ENCODE measurements at places on chromosomes 5 and 9. TPM values are rescaled to one million over a fixed set of nuclear protein-coding genes. Genes with fewer than 3 reads are reported as not detected.

Gene PSMD5
- total RNA-seq, result 67.9 TPM

Gene MUSK
- not detected for total RNA-seq

Gene TAS2R1
- not detected for total RNA-seq

Gene SUSD1
- total RNA-seq, result 6.4 TPM

Gene MCIDAS
- total RNA-seq, result not detected

Gene SLC28A3
- 0.37 TPM for total RNA-seq

- DNase-seq, result no peak
- peaks cover 16% of the 10 kb centered on the region for H3K4me1 ChIP-seq
- peaks cover 13% of the 10 kb centered on the region for H3K27me3 ChIP-seq
- H3K4me3 ChIP-seq, result no peak overlapping the region
Observed at GRCh38 chr9:109476642-109477257, 21.4 kb downstream of the PTPN3 start.

- no peak overlapping the region for H3K4me3 ChIP-seq
- peaks cover 15% of the 10 kb centered on the region for H3K27me3 ChIP-seq
- H3K36me3 ChIP-seq, result no peaks in the 10 kb centered on the region
Observed at GRCh38 chr5:61637566-61637965, 305.5 kb downstream of the ZSWIM6 start.

DNA sequence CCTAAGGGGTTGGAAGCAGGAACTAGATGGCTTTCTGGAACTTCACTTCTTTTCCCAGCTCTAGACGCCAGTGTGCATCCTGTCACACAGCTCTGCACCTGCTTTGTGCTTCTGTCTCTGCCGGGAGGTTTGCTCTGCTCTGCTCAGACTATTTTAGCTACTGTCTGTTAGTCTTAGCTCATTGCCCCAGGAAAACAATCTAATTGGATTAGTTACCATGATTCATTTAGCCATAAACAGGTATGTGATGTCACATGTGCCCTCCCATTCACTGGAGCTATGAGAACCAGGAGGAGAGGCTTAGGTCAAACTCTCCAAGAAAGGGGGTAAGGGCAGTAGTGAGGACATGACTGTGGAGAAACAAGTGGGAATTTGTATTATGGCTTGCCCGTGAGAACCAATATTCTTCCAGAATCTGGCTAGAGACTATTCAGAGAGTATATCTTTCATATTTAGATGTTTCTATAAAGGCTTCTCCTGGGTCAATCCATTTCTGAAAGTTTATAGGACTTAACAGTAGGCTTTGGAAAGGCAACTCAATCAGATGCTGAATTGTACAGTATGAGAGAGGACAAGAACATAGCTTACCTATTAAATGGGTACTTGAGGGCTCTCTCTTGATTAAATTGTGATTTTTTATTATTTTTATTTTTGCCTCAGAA is 22.4 kb upstream of the NREP start:
- H3K27ac ChIP-seq, result no peak overlapping the region
- no peaks in the 10 kb centered on the region for H3K36me3 ChIP-seq
- peaks cover 40% of the 10 kb centered on the region for H3K27me3 ChIP-seq
- no peak overlapping the region for H3K4me3 ChIP-seq
- DNase-seq, result no peak

DNA sequence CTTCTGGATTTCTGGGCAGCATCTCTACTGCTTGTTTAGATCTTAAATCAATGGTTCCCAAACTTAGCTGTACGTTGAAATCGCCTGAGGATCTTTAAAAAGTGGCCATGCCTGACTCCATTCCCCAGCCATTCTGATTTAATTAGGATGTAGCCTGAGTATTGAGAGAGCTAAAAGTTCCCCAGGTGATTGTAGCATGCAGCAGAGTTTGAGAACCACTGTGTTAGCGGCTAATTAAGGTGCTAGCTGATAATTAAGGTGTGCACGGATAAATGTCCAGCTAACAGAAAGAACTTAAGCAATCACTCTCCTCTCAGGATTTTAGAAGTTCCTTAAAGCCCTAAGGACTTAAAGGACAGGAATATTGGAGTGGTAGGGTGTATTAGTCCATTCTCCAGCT is 89.1 kb downstream of the NMUR2 start:
- no peaks in the 10 kb centered on the region for H3K27me3 ChIP-seq
- H3K4me1 ChIP-seq, result no peaks in the 10 kb centered on the region
- H3K36me3 ChIP-seq, result no peaks in the 10 kb centered on the region
- H3K27ac ChIP-seq, result no peak overlapping the region
- no peak for DNase-seq
- no peak overlapping the region for H3K4me3 ChIP-seq

DNA sequence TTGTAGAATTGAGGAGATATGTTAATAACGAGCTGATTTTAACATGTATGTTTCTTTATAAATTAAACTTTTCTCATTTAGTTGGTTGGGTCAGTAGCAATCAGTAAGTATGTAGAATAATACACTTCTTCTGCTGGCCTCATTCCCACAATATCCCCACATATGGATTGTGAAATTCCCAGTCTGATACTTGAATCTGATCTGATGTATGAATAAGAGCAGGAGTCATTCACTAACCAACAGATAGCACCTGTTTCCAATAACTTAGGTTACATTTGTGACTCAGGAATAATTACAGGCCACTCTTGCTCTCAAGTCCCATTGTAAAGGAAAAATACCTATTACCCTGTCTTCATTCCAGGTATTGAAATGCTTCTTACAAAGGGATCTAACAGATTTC is 23.9 kb downstream of the SLC36A1 start:
- H3K27me3 ChIP-seq, result no peaks in the 10 kb centered on the region
- H3K4me1 ChIP-seq, result no peaks in the 10 kb centered on the region
- H3K4me3 ChIP-seq, result no peak overlapping the region

DNA sequence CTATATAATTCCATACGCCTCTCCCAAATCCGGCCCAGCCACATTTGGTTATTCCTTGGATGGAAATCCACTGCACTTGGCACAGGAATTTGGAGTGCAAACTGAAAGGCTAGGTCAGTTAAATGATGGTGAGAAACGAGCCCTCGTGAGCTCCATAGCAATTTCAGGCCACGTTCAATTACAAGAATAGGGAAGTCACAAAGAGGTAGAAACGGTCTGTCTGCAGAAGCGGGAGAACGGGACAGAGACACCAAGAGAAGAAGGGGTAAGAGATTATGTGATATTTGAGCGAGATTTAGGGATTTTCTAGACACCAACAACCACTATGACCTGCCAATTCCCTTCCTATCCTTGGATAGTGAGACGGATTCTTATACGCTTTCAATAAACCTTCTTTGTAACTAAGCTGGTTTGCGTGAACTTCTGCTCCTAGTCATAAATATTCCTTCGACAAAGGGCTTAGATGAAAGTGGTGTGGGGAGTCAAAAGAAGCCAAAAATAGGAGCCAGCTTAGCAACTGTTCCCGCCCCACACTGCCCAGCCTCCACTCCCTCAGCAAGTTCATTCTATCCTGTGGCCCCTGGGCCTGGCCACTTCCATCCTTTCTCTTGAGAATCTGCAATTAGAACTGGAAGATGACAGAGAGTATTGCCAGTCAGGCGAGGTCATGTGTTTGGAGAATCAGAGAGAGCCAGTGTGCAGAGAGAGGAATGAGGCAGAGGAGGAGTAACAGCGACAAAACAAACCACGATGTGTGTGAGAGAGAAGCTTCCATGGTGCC is 118.4 kb downstream of the ZNF608 start:
- H3K27me3 ChIP-seq, result no peaks in the 10 kb centered on the region
- DNase-seq, result no peak
- H3K4me1 ChIP-seq, result no peaks in the 10 kb centered on the region
- H3K4me3 ChIP-seq, result no peak overlapping the region
- no peaks in the 10 kb centered on the region for H3K36me3 ChIP-seq

DNA sequence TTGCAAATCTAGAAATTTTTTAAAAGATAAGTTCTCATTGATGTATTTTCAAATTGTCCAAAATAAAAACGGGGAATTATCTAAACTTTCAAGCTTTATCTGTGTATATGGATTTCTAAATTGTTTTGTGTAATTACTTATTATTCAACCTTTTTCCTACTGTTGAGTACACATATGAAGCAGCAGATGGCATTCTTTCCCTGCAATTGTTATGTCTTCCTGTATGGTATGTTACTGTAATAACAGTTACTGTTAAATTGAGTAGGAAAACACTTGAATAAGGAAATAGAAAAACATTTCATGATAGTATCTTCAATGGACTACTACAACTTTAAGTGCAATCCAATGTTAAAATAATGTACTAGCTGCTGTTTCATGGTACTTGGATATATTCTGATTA is 124.8 kb downstream of the RANBP17 start:
- no peaks in the 10 kb centered on the region for H3K36me3 ChIP-seq
- H3K4me1 ChIP-seq, result no peaks in the 10 kb centered on the region
- no peak for DNase-seq
- H3K4me3 ChIP-seq, result no peak overlapping the region
- H3K27me3 ChIP-seq, result no peaks in the 10 kb centered on the region
- H3K27ac ChIP-seq, result no peak overlapping the region

All from activated T-helper 2 cell treated with anti-CD3 and anti-CD28 coated beads, Interferon-gamma antibody, Interleukin-2, Interleukin-4, amounts not matched to agents 10 μg/mL and 5 μg/mL and 100 μg/mL, durations not matched to agents 14 hours and 24 hours and 36 hours (primary cell).